ENCODE measurements at places on chromosomes 1 and 21.

DNA sequence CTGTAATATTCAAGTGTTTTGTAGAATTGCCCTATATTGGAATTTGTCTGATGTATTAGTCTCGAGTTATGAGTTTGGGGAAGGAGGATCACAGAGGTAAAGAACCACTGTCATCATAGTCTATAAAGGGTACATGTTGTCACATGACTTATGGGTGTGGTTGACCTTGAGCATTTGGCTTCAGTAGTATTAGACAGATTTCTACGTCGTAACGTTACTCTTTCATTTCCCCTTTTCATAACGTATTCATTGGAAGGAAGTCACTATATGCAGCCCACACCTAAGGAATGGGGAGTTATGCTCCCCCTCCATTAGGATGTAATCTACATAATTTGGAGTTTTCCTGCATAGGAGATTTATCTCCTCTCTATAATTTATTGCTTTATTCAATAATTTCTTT lies 110.1 kb upstream of the VAV3 start:
- no peak for DNase-seq

GRCh38 chr1:1303736-1304135 lies 4.0 kb downstream of the ACAP3 start:
- DNase-seq, result no peak

GRCh38 chr1:224368409-224368808 lies 11.7 kb downstream of the CNIH4 start:
- no peak for DNase-seq

DNA sequence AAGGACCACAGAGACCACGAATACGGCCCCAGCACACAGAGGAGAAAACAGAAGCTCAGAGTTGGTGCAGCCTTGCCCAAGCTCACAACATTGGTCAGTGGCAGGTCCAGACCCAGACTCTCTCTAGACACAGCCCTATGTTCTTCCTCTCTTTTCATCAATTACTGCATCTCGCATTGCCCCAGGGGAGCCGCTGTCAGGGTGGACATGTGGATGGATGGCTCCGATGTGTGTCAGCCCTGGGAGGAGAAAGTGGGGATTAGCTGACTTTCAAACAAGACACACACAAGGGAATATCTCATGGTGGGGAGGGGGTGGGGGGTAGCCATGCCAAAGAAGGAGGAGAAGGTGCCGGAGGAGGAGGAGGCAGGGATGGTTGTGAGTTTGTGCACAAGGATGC lies 556.8 kb downstream of the NPHP4 start:
- DNase-seq, result no peak

GRCh38 chr1:191508239-191508638 lies 650.0 kb upstream of the RGS18 start:
- no peak for DNase-seq

GRCh38 chr1:181759481-181759880 lies 276.2 kb downstream of the CACNA1E start:
- DNase-seq, result no peak

- DNase-seq, result no peak
Observed at GRCh38 chr1:72635719-72636118, 353.4 kb upstream of the NEGR1 start.

Measured in COR-L47 (cell line).